ENCODE measurements at places on chromosomes 3 and 15.
A peak's percentile ranks its signal among the peaks of the same experiment; 100 is the strongest.

GRCh38 chr3:155871746-155872158, 1.3 kb downstream of the GMPS start:
- no peak for DNase-seq

DNA sequence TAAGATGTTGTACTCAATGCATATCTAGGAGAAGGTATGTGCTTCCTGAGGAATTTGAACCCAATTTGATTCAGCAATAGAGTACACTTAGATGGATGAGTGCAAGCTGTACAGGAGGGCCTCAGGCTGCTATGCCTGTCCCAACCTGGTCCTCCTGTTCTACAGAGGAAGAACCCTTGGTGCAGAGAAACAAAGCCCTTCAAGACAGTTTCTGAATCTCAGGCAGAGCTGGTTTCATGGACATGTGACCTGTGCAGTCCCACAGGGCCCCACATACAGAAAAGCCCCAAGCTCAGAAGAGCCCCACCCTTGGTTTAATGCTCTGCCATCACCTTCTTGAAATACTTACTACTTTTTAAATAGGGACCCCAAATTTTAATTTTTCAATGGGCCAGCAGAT, 15.3 kb downstream of the FOXP1 start:
- no peak for DNase-seq

DNA sequence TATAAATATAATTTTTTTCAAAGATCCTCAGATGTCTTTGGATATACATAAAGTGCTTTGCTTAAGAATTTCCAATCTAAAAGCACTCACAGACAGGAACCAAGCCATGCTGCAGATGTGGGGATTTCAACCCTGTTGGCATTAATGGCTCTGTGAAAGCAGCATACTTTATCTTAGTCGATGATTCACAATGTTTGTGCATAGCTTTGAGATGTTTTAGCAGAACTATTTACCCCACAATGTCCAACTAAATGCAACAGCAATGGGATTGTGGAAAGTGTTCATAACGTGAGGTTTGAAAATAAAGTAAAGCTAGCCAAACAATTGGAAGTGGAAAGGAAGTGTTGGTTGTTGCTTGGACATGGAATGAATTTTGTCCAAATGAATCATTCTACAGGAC, 371.4 kb downstream of the SOX2 start:
- no peak for DNase-seq

DNA sequence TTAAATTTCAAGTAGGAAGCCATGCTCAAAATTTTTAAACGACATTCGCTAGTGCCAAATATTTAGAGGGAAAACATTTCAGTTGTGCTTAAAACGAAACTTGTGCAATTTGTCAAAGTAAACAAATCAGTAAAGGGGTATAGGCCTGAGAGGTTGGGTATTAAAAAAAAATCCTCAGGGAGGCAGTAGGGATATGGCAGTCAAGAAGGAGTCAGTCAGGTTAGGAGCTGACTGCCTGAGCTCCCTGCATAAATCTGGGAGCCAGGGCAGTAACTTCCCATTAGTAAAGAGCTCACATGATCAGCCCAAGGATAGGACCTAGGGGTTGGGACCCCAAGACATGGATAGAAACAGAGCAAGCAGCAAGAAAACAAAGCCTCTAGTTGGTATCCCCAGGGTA, 120.7 kb upstream of the STAC start:
- no peak for DNase-seq

- peak; percentile 89 for DNase-seq
Observed at GRCh38 chr15:36601497-36601932, 22.1 kb downstream of the CDIN1 start.

- DNase-seq: no peak
Observed at GRCh38 chr15:58348095-58348812, 83.5 kb upstream of the LIPC start.

- DNase-seq: no peak
Observed at GRCh38 chr15:22831473-22831872, 7.0 kb upstream of the NIPA2 start.

- no peak for DNase-seq
Observed at GRCh38 chr3:185746470-185746869, 78.4 kb downstream of the IGF2BP2 start.

DNA sequence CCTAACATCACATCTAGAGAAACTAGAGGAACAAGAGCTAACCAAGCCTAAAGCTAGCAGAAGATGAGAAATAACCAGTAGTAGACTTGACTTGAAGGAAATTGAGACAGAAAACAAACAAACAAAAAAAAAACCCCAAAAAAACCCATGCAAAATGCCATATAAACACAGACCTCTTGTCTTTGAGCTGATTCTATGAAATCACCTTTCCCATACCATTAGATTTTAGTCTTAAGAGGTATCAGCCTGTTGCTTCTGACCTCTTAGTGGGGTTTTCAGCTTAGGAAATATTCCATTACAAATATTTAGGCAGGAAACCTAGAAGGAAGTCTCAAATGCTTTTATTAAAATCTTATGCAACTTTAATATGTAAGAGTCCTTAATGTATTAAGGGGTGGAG, 23.9 kb upstream of the ST3GAL6 start:
- DNase-seq: no peak

- DNase-seq: no peak
Observed at GRCh38 chr3:44654039-44654438, 5.5 kb downstream of the ZNF35 start.

GRCh38 chr15:80309769-80310384, 57.9 kb upstream of the CTXND1 start:
- DNase-seq: peak; percentile 27

- DNase-seq: peak; percentile 21
Observed at GRCh38 chr3:138220788-138221187, 33.7 kb downstream of the ARMC8 start.

DNA sequence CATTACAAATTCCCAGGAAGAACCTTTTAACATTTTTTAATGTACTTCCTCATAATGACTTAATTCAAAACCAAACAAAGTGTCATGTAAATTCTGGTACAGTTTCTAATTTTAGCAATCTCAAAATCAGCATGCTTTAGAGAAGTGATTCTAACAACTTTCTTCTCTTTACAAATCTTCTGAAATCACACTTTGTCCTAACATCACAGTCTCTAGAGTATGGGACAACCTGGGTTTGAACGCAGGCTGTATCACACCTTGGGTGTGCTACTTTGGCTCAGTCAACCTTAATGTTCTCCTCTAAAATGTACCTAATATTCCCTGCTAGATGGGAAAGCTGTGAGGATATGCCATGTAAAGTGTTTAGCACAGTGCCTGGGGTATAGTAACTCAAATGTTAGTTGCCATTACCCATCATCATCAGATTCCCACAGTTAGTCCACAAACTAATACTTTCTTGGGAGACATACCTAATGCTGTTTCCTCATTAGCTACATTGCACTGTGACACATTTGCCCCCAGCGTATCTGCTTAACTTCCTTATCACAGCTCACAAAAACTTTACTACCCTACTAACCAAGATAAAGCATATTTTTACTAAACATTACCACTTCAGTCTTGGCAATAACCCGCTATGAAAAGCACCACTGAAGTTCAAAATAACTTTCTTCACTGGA, 3.1 kb downstream of the TSPAN3 start:
- no peak for DNase-seq

- peak; percentile 58 for DNase-seq
Observed at GRCh38 chr3:148873977-148874376, 8.9 kb downstream of the CPA3 start.

GRCh38 chr3:181582619-181583018, 129.1 kb upstream of the SOX2 start:
- no peak for DNase-seq

DNA sequence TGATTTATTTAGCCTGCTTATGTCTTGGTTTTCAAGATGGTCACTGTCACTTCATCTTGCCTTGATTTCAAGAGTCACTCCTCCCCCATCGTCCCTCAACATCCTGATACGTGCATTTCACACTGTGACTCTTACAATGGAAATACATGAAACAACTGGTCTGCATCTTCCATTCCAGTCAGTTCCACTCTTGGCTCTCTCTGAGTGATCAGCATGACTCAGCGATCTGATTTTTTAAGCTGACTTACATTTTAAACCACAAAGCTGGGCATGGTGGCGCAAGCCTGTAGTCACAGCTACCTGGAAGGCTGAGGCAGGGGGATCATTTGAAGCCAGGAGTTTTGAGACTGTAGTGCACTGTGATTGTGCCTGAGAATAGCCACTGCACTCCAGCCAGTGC, 271.2 kb upstream of the ROPN1 start:
- peak; percentile 89 for DNase-seq
